ENCODE measurements at places on chromosomes 4 and X. TPM values are rescaled to one million over a fixed set of nuclear protein-coding genes. Genes with fewer than 3 reads are reported as not detected.
A peak's percentile ranks its signal among the peaks of the same experiment; 100 is the strongest.

The MED14 gene
- 51.4 TPM for total RNA-seq

The DDIT4L gene
- total RNA-seq = 0.19 TPM

The SOD3 gene
- not detected for total RNA-seq

The ALAS2 gene
- not detected for total RNA-seq

The ARX gene
- total RNA-seq = not detected

The C4orf51 gene
- total RNA-seq = not detected

DNA sequence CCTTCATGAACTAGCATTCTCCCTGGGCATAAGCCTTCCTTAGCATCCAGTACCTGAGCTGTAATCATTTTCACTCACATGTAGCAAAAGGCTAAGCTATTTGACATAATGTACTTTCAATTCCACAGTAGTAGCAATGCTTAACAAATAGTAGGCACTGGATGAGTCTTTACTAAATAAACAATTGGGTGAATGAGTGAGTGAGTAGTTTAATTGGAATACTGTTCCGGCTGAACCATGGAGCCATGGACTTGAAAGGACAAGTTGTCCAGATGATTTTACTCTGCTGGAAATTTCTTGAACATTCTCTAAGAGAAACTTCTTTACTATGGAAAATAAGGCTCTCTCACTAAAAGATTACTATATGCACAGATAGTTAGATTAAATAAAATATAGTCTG lies 159.3 kb downstream of the FAM47B start:
- no peak overlapping the region for H3K27ac ChIP-seq
- no peak for DNase-seq
- H3K4me3 ChIP-seq = no peak overlapping the region
- no peaks in the 10 kb centered on the region for H3K27me3 ChIP-seq
- H3K36me3 ChIP-seq = no peaks in the 10 kb centered on the region

DNA sequence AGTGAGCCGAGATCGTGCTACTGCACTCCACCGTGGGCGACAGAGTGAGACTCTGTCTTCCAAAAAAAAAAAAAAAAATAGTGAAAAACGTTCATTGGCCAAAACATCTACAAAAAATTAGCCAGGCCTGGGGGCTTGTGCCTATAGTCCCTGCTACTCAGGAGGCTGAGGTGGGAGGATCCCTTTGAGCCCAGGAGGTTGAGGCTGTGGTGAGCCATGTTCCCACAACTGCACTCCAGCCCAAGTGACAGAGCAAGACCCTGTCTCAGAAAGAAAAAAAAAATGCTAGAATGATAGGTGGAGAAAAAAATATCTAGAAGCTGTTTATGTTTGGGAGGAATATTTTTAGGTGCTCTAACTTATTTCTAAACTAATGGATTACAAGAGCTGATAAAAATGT lies 14.9 kb downstream of the SPRY1 start:
- H3K4me3 ChIP-seq = peak overlapping the region; percentile 58
- peak overlapping the region; percentile 90 for H3K27ac ChIP-seq
- no peaks in the 10 kb centered on the region for H3K27me3 ChIP-seq

DNA sequence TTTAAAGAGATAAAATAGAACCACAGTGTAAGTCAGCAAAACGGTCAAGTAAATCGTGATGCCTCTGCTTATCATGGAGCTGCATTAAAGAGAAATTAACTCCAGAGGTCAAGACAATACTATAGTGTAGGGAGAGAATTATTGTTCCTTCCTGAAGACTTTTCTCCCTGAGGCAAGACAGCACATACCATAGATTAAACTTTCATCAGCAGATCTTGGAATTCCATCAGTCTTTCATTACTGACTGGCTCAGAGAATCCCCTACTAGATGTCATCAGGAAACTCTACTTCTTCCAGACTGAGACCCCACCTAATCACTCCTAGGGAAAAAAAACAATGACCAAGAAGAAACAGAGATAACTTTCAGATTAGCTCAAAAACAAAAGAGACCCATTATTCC lies 131.3 kb downstream of the NSUN7 start:
- peaks cover 9% of the 10 kb centered on the region for H3K27me3 ChIP-seq
- peaks cover 3% of the 10 kb centered on the region for H3K4me1 ChIP-seq
- H3K36me3 ChIP-seq = no peaks in the 10 kb centered on the region

- no peak overlapping the region for H3K4me3 ChIP-seq
- no peaks in the 10 kb centered on the region for H3K27me3 ChIP-seq
- no peaks in the 10 kb centered on the region for H3K4me1 ChIP-seq
- no peaks in the 10 kb centered on the region for H3K36me3 ChIP-seq
These were observed 257.4 kb downstream of the NLGN4X start for GRCh38 chrX:5971300-5971699.

DNA sequence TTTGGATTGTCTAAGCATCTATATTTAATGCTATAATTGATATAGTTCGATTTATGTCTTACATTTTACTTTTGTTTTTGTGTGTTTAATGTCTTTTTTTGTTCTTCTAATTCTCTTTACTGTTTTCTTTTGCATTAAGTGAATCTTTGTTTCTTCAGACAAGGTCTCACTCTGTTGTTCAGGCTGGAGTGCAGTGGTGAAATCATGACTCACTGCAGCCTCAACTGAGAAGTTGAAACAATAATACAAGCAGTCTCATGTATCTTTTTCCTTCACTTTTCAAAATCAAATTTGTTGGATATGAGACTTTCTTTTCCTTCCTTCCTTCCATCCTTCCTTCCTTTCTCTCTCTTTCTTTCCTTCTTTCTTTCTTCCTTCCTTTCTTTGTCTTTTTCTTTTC lies 1401.6 kb downstream of the ADGRL3 start:
- H3K27me3 ChIP-seq = no peaks in the 10 kb centered on the region
- H3K36me3 ChIP-seq = no peaks in the 10 kb centered on the region
- DNase-seq = no peak

DNA sequence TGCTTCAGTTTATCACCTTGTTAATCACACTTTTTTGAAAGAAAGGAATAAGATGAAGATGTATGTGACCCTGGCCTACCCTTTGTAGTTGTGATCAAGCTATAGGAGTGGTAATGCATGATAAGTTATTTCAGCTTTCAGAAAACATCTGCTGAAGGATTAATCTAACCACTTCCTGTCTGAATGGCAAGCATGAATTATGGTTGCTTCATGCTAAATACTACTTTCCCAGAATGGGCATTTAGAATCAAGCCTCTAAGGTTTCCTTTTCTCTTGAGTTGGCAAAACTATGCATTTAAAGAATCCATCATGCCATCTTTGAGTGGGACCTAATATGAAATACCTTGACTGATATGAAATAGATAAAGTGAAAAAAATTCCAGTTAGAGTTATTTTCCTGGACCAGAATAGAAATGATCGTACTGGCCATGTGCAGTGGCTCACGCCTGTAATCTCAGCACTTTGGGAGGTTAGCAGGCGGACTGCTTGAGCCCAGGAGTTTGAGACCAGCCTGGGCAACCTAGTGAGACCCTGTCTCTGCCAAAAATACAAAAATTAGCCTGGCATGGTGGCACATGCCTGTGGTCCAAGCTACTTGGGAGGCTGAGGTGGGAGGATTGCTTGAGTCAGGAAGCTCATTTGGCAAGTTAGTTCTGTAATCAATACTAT lies 59.1 kb downstream of the ANXA3 start:
- peak overlapping the region; percentile 36 for H3K4me3 ChIP-seq
- H3K27me3 ChIP-seq = no peaks in the 10 kb centered on the region
- DNase-seq = no peak
- peaks cover 33% of the 10 kb centered on the region for H3K4me1 ChIP-seq
- H3K27ac ChIP-seq = peak overlapping the region; percentile 62

GRCh38 chr4:6242271-6243029 lies 27.2 kb upstream of the WFS1 start:
- no peak for DNase-seq
- H3K4me1 ChIP-seq = no peaks in the 10 kb centered on the region
- no peak overlapping the region for H3K4me3 ChIP-seq
- H3K27me3 ChIP-seq = peaks cover 18% of the 10 kb centered on the region

DNA sequence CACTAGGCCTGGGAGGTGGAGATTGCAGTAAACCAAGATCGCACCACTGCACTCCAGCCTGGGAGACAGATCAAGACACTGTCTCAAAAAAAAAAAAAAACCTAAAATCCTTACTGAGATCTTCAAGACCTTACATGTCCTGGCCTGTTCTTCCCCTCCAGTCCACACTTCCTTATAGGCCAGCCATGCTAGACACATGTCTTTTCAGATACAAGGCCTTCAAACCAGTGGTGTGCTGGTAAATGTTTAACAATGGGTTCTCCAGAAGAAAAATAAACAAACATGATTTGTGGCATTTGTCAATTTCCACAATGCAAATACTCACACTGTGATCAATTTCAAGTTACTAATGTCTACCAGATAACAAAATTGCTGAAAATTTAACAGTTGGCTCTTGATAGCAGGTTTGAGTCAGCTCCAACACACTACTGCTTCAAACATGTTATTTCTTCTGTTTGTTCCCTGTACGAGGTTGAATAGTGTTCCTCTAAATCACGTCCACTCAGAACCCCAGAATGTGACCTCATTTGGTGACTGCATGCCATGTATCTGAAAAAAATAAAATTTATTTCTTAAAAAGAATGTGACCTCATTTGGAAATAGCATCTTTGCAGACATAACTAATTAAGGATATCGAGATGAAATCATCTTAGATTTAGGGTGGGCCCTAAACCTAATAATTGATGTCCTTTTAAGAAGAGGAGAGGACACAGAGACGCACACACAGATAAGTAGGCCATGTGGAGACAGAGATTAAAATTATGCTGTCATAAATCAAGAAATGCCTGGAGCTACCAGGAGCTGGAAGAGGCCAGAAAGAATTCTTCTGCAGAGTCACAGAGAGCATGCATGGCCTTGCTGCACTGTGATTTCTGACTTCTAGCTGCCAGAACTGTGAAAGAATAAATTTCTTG lies 144.4 kb downstream of the ZNF674 start:
- H3K4me1 ChIP-seq = no peaks in the 10 kb centered on the region
- H3K27me3 ChIP-seq = no peaks in the 10 kb centered on the region
- H3K36me3 ChIP-seq = no peaks in the 10 kb centered on the region
- no peak for DNase-seq

DNA sequence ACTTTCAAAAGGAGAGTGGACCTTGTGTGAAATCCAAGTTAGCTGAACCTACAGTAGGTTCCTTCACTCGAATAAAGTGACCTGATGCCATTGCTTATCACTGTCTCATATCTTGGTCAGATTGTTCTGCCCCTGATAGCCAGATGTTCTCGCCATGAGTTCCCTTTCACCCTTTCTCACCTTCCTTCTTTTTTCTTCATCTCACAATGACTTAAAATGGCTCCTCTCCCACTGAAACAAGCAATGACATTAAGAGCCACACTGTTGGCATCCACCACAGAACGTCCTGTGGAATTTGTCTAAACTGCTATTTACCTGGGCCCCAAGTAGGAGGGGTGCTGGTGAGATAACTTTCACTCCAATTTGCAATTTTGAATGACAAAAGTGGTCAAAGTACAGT lies 227.6 kb upstream of the PPP1R2C start:
- no peaks in the 10 kb centered on the region for H3K27me3 ChIP-seq
- H3K27ac ChIP-seq = no peak overlapping the region
- DNase-seq = no peak
- no peaks in the 10 kb centered on the region for H3K36me3 ChIP-seq
- H3K4me3 ChIP-seq = no peak overlapping the region

DNA sequence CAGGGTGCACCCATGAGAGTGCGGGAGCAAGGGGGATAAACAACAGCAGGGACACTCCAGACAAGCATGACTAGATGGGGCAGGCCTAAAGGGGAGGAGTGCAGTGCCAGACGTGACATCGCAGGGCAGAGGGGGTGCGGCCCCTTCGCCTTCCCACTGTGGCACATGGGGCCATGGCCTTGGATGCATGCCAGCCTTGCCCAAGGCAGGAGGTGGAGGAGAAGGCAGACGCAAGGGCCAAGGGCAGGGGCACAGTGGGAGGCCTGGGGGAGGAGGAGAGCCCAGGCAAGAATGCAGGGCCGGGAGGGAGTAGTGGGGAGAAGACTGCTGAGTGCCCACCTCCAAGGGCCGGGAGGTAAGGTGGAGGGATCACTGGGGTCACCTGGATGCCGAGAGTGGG lies 21.6 kb downstream of the PNMA6E start:
- no peaks in the 10 kb centered on the region for H3K36me3 ChIP-seq
- no peak overlapping the region for H3K4me3 ChIP-seq
- H3K4me1 ChIP-seq = no peaks in the 10 kb centered on the region
- H3K27ac ChIP-seq = no peak overlapping the region
- H3K27me3 ChIP-seq = no peaks in the 10 kb centered on the region

All from activated naive CD8-positive, alpha-beta T cell treated with anti-CD3 and anti-CD28 coated beads, Interleukin-2, amount 10 ng/mL, durations not matched to agents 7 days and 5 days (primary cell).